Upper lobe of right lung (tissue), 1 donor: ENCODE measurements at places on chromosomes 7 and 10. TPM values are rescaled to one million over a fixed set of nuclear protein-coding genes. Genes with fewer than 3 reads are reported as not detected.

- no peak for DNase-seq
- no peak overlapping the region for H3K4me3 ChIP-seq
- no peaks in the 10 kb centered on the region for H3K27me3 ChIP-seq
- H3K36me3 ChIP-seq: no peaks in the 10 kb centered on the region
Measured at GRCh38 chr10:6297951-6298381, 95.2 kb downstream of the PFKFB3 start.

- no peak overlapping the region for H3K4me3 ChIP-seq
- H3K27me3 ChIP-seq: no peaks in the 10 kb centered on the region
- H3K36me3 ChIP-seq: peaks cover 17% of the 10 kb centered on the region
- DNase-seq: no peak
- H3K4me1 ChIP-seq: no peaks in the 10 kb centered on the region
Measured at GRCh38 chr10:21625623-21626229, 91.7 kb downstream of the MLLT10 start.

SUN3 gene
- not detected for total RNA-seq

DNA sequence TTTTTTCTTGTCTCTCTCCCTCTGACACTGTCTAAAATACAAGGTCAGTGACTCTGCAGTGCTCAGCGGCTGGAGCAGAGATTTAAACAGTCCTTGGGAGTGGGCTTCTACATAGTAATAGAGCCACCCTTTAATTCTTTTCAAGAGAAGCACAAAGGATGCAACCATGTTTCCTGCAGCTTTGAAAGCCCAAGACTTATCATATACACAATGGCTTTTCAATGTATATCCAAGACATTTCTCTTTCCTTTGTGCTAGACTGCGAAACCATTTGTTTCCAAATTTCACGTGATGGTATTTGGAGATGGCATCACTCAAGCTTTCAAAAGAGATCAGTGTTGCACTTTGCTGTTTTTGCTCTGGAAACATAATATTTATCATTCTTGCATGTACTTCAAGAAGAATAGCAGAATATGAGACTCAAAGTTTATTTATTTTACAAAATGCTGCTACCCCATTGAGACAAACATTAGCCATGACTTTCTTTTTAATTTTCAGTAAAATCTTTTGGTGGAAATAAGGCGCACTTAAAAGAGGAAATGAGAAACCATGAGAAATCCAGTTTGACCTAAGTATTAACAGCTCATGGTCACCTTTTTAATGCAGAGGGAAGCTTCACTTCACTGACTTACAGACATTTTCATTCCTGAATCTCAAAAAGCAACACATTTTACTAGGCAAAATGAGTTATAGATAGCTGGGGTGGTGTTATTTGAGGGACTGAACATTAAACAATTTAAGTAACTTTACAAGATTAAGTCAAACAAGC lies 76.6 kb downstream of the SEMA3C start:
- no peaks in the 10 kb centered on the region for H3K36me3 ChIP-seq
- no peak overlapping the region for H3K4me3 ChIP-seq
- no peak for DNase-seq
- peaks cover 6% of the 10 kb centered on the region for H3K4me1 ChIP-seq
- no peak overlapping the region for H3K27ac ChIP-seq
- no peaks in the 10 kb centered on the region for H3K27me3 ChIP-seq

DNA sequence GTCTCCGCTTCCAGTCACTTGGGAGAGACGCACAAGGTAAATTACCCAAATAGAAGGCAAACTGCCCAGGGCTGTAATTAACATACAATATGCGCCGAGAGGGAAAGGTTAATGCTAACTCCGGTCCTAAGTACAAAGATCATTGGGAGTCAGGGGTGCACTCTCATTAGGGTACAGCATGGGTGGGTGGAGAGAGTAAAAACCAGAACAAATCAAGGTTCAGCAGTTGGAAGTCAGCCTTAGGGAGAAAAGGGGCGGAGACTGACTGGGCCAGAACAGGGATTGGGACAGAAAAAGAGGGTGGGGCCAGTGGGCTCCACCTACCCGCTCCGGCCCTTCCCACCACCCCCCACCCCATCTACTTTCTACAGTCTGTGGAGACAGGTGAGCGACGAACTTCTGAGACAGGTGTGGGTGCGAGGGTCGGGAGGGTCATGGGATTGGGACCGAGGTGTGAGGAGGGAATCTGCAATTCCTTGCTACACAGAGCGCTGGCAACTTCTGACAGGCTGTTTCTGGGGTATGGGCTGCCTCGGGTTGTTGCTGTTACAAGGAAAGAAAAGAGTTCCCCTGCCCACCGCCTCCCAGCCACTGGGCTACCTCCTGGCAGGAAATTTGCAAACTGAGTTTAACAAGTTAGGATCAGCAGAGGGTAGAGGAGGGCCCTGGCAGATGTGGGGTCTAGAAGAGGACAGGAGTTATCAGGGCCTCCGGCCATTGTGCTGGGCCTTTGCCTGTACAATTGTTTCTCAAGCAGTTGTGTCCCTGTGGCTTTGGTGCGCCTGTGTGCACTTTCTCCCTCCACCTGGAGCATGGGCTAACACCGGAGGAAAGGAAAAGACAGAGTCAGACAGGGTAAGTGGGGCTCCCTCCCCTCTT lies at the start of gene TMEM139:
TSS of gene TMEM139 (plus strand) at position 368 of the 879 bp plus-strand sequence. CDS start 1,000 bp downstream, outside the sequence.
- peak; percentile 79 for DNase-seq
- peaks cover 19% of the 10 kb centered on the region for H3K4me1 ChIP-seq
- H3K27me3 ChIP-seq: no peaks in the 10 kb centered on the region
- no peaks in the 10 kb centered on the region for H3K36me3 ChIP-seq

NPTX2 gene
- total RNA-seq: 2.1 TPM

DNA sequence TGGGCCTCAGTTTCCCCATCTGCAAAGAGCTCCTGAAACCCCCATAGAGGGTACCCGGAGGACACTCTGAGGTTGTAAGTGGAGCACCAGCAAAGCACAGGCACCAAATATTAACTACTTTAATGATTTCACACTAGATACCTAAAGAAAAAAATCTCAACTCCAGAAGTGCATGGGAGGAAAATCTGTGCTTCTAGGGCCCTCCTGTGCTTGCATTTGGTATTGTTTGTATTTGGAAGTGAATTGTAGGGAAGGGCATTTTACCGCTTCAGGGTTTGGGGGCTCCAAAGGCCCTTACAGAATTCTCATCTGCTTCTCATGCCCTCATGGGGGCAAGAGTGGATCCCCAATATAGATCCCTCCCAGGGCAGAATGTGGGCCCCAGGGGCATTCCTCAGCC lies 22.4 kb upstream of the DRGX start:
- no peaks in the 10 kb centered on the region for H3K36me3 ChIP-seq
- H3K27me3 ChIP-seq: no peaks in the 10 kb centered on the region
- no peak overlapping the region for H3K27ac ChIP-seq
- no peaks in the 10 kb centered on the region for H3K4me1 ChIP-seq
- H3K4me3 ChIP-seq: no peak overlapping the region

DNA sequence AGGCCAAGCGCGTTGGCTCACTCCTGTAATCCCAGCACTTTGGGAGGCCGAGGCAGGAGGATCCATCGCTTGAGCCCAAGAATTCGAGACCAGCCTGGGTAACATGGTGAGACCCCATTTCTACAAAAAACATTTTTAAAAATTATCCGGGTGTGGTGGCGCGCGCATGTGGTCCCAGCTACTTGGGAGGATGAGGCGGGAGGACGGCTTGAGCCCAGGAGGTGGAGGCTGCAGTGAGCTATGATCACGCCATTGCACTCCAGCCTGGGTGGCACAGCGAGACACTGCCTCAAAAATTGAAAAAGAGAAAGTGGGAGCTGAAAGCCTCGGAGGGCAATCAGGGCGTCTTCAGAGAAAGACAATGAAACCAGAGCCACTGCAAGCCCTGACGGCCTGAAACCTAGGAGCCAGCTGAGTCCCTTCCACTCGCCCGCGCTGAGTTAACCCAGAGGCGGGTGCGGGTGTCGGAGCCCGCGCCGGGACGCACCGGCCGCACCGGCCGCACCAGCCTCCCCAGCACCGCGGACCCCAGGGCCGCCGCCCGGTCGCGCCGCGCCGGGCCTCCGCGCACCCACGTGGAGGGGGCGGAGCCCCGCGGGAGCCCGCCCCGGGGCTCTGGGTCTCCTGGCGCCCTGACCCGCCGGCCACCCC lies 22.4 kb downstream of the ZFAND2A start:
- no peaks in the 10 kb centered on the region for H3K27me3 ChIP-seq
- DNase-seq: no peak
- peaks cover 11% of the 10 kb centered on the region for H3K4me1 ChIP-seq
- peak overlapping the region; percentile 69 for H3K4me3 ChIP-seq
- no peaks in the 10 kb centered on the region for H3K36me3 ChIP-seq

PPP1R17 gene
- not detected for total RNA-seq

DNA sequence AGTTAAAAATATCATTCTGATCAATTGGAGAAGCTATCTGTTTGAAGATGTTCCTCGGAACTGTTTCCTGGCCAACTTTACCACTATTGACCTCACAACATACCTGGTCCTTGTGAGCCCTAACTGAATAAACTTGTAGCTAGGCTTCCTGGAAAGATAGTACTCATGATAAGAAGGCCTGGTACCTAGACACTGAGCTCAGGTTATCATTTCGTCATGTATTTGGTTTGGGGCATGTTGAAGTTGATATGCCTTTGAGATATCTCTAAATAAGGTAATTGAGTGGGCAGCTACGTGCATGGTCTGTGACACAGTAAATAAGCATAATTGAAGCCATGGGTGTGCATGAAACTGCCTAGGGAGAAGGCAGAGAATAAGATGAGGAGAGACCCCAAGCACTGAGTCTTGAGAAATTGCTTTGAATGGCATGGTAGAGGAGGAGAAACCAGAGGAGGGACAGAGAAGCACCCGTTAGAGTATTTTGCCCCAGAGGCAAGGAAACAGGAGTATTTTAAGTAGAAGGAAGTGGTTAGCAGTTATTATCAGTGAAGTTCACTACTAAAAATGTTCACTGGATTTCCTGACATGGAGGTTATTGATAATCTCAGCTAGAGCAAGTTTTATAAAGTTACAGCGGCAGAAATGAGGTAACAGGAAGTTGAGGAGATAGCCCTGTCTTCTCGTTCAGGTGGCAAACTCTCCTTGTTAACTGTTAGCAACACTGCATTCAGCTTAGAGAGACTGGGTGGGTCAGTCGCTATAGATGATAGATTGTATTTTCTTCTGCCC lies 55.6 kb downstream of the CC2D2B start:
- no peaks in the 10 kb centered on the region for H3K4me1 ChIP-seq
- no peaks in the 10 kb centered on the region for H3K27me3 ChIP-seq
- DNase-seq: no peak
- H3K36me3 ChIP-seq: no peaks in the 10 kb centered on the region

DNA sequence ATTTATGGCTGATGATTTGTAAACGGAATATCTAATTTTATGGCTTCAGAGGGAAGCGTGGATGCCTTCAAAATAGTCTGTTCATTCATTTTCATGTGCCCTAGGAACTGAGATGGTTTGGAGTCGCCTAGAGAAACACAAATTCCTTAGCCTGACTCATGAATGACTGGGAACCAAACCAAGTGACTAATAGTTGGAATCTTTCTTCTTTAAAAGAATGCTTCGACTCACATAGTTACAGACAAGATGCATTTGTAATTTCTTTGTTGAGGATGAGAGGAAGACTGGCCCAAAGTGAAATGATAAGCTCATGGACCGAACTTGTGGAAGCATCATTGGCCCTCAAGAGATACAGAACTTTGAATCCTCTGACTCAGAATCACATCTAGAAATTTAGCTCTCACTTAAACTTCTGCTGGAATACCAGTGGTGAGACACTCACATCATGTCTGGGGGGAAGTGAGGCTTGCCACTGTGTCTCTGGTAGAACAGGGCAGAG lies 1107.2 kb downstream of the NRG3 start:
- no peak overlapping the region for H3K27ac ChIP-seq
- no peak for DNase-seq
- no peak overlapping the region for H3K4me3 ChIP-seq
- H3K4me1 ChIP-seq: no peaks in the 10 kb centered on the region
